Activated T-helper 17 cell treated with anti-CD3 and anti-CD28 coated beads, Interleukin-2, amount 50 U/mL, for 72 hours (primary cell): ENCODE measurements at places on chromosomes 16 and 17.

DNA sequence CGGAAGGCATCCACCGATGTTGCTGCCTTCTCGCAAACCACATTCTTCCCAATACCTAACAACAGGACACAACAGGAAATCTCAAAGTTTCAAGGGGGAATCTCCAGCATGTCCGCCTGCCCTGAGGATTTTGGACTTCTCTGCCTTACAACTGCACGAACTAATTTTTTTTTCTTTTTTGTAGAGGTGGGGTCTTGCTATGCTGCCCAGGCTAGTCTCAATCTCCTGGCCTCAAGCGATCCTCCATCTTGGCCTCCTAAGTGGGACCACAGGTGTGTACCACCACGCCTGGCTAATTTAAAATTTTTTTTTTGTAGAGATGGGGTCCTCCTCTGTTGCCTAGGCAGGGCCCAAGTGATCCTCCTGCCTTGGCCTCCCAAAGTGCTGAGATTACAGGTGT, 9.4 kb downstream of the C16orf86 start:
- ATAC-seq, result no peak

DNA sequence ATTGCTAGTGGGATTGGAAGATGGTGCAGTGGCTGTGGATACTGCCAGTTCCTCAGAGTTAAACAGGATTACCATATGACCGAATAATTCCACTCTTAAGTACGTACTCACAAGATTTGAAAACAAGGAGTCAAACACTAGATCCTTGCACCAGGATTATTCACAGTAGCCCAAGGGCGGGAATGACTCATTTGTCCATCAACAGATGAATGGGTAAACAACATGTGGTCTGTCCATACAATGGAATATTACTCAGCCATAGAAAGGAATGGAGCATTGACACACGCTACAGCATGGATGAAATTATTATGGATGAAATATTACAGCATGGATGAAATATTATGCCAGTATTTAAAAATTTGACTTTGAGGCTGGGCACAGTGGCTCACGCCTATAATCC, 9.1 kb upstream of the MAPK8IP3 start:
- no peak for ATAC-seq

DNA sequence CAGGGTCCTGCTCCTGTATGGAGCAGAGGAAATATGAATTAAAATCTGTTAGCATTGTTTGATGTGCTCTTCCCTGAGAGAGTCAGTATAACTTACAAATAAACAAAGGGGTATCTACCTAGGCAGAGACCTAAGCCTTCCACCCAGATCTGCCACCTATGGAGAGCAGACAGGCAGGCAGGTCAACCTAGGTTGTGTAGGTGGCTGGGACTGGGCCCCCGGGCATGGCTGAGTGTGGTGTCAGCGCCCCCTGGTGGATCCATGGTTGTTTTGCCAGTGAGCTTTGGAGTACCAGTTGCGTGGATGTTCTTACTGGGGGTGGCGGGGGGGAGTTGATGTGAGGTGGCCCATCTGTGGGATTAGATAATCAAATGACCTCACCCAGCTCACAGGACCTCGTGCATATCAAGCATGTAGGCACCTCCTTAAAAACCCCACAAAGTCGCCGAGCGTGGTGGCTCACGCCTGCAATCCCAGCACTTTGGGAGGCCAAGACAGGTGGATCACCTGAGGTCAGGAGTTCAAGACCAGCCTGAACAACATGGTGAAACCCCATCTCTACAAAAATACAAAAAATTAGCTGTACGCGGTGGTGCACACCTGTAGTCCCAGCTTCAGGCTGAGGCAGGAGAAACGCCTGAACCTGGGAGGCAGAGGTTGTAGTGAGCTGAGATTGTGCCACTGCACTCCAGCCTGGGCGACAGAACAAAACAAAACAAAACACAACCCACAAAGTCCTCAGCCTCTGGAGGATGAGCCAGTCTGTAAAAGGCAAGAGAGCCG, 17.6 kb downstream of the DUS2 start:
- ATAC-seq, result peak; percentile 99

DNA sequence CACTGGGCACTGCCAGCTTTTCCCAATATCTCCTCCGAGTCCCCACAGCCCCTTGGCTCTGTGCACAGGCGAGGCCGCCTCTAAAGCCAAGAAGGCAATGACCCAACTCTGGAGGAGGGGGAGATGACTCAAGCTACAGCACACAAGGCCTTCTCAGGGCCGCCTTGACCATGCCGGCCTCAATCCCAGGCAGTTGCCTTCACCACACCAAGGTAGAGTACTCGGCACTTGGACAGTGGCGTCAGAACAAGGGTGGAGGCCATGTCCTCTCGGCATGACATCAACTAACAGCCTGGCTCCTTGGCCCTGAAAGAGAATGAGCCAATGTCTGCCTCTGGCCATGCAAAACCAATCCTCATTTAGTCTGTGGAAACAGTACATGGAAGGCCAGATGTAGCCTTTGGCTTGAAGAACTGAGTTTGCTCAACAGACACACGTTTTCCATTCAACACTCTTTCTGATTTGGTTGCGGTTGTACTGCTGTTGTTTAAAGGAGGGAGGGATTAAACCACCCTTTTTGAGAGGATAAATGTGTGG, 139.6 kb downstream of the XYLT1 start:
- no peak for ATAC-seq

- ATAC-seq, result no peak
Measured at GRCh38 chr16:84975522-84975921, 35.8 kb downstream of the ZDHHC7 start.

DNA sequence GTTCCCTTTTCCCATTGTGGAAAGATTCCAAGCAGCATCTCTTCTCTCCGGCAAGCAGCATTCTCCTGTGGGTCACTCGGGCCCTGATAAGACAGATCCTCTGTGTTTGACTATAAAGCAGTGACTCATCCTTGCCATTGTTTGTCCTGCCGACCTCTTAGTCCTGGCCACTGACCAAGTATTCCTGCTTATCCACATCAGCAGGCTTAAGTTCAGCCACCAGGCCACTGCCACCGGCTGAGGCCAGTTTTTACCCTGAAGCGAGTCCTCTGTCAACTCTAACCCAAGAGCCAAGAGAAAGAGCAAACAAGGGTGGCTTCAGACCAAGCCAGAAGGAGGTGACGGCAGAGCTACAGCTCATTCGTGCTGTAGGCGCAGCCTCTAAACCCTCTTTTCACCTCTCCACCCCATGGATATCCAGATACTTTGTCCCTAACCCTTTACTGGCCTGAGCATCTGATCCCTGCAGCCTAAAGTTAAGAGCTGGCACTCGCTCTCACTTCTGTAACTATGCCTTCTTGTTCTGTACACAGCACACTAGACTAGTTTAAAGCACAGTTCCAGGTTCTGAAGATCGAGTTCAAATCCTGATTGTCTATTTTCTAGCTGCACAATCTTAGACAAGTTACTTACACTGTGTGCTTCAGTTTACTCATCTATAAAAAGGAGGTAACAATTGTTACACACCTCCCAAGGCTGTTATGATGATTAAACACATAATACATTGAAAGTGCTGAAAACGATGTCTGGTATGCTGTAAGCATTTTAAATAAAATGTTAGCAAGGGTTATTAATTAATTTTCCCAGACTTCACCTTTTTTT, 31.0 kb downstream of the SOX9 start:
- no peak for ATAC-seq

DNA sequence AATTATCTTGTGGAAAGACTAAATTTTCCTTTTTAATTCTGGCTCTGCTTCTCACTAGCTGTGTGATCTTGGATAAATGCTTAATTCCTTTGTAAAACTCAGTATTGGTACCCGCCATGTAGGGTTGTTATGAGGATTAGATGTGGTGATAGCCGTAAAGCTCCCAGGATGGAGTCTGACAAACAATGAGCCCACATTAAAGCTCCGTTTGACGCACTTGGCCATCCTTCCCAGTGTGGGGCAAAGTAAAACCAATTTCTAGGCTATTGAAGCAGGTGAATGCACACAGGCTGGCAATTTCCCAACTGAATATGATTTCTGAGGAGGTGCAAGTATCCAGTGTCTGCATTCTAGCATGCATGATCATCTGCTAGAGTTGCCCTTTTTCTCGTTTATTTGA, 123.6 kb downstream of the MRTFB start:
- ATAC-seq, result no peak

GRCh38 chr17:885971-886571, 93.5 kb downstream of the NXN start:
- no peak for ATAC-seq

DNA sequence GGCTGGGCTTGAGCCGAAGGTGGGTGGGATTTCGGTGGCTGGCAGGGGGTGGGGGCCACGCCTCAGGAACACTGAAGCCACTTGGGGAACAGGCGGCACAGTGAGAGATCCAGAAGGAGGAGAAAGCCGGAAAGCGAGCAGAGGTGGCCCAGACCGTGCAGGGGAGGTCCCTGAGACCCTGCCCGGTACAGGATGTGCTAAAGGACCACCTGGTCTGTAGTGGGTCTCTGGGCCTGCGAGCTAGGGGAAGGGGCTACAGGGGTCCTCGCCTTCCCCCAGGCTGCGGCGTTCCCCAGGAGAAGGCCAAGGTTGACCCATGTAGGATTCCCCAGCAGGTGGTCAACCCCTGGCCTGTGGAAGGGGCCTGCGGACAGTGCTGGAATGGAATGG, at the start of gene TLE7:
Gene TLE7, minus strand, starts transcription at position 4 of the 390 bp plus-strand sequence. CDS start 8,730 bp downstream, outside the sequence.
- no peak for ATAC-seq

DNA sequence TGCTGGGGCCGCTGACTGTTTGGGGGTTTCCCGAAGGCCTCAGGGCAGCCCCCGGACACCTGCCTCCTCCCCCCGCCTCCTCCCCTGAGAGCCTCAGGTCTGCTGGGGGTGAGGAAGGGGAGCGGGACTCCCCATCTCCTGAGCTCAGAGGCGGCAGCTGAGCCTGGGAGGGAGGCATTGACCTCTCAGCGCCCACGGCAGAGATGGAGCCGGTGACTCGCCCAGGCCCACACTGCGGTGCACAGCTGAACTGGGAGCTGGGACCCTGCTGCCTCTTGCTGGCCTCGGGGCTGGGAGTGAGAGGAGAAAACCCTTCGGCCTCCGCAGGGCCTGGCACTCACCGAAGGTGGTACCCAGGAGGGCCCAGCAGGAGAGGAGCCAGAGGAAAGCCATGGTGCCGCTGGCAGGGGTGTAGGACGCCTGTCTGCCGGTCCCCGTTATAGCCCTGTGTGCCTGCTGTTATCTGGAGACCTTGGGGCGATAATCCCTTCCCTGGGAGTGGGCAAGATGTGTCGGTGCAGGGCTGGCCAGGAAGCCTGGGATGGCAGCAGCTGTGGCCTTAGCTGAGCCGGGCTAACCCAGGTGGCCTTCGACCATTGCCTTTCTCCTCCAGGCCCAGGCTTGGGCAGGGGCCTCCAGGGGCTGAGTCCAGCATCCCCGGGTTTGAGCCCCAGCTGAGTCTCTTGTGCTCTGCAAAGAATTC, at the start of gene CTRB2:
Gene CTRB2, minus strand, starts transcription at position 413 of the 703 bp plus-strand sequence. Its CDS starts 20 bp downstream, at position 393.
- no peak for ATAC-seq

GRCh38 chr16:25106567-25107465, 4.7 kb upstream of the LCMT1 start:
- ATAC-seq, result peak; percentile 69

DNA sequence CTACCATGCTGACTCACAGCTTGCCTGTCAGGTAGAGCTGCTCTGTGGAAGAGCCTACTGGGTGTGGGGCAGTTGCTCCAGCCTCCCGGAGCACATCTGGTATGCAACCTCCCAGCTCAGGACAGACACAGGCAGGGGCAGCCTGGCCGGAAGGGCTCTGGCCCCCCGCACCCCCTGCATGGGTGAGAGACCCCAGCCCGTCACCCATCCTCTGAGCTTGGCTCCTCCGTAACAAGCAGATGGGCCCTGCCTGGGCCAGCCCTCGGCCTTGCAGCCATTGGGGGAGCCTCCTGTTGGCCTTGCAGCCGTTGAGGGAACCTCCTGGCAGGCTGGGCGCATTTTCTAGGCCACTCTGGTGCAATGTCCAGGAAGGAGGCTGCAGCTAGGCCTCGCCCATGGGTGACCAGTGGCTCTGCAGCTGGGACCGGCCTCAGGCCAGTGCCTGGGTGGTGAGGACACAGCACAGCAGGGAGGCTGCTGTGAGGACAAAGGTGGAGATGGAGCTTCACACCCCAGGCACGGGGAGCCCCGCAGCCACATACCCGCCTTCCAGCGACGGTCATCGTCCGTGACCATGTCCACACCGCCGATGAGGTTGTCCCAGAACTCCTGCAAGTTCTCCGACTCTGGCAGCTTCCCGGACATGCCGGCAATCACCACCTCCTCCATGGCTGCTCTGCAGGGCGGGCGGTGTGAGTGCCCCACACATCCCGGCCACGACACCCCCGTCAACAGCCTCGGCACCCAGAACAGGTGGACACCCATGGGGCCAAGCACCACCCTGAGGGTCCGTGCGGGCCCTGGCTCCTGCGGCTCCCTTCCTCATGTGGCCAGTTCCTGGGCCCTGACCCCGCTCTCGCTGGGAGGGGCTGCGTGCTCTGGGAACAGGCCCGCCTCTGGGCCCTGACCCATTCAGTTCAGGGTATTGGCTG, 2.0 kb downstream of the FASN start:
- no peak for ATAC-seq

DNA sequence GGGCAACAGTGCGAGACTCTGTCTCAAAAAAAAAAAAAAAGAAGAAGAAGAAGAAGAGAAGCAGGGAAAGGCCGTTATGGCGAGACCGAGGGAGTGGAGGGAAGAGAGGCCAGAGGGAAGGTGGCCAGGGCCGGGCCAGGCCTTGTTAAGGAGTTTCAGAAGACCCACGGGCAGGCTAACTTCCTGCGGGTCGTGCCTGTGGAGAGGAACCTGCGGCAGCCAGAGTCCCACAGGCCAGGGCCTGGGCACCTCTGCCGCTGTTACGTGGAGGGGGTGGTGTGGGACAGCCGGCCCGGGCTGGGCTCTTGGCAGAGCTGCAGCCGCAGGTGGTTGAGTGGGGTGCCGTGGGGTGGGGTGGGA, 5.4 kb downstream of the WDR81 start:
- ATAC-seq, result no peak

GRCh38 chr17:62627219-62627903, at the start of gene MRC2:
TSS of gene MRC2 (plus strand) at chr17:62627670. CDS start at chr17:62627803, 133 bp downstream.
- peak; percentile 75 for ATAC-seq

- ATAC-seq, result no peak
Measured at GRCh38 chr17:80109066-80109660, 7.8 kb downstream of the GAA start.

- no peak for ATAC-seq
Measured at GRCh38 chr16:56244612-56245011, 53.3 kb downstream of the GNAO1 start.

DNA sequence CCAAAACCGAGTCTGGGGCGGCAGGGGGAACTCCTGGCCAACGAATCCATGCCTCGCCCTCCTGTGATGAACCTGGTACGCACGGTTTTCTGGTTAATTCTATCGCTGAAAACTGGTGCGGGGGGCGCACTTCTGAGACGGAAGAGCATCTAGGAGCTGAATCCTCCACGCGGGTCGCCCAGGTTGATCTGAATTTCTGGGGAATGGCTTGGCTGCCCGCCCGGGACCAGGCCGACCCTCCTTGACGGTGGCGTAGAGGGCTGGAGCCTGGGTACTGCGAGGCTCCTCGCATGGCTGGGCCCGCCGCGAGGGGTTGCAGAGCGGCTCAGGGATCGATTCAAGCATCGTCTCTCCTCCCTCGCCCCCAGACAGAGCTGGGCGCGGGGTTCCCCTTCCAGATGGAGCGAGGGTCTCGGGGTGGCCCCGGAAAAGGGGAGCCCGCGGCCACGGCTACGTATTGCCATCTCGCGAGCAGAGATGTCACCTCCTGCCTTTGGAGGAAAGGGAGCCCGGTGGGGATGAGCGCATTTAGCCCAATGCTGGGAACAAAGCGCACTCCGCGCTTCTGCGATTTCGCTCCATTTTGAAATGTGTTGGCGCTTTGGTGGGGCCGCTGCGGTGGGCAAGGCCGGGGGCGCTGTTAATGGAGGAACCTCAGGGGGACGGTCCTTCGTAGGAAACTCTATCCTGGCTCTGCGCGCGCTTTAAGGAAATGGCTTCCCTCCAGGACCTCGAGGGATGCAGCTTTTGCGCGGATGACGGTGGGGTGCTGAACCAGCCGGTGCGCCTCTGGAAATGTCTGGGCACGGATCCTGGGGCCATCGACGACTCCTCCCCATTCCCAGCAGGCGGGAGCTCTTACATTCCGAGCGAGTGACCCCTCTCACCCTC, 2.7 kb downstream of the MAPT start:
- no peak for ATAC-seq
